ENCODE measurements at places on chromosomes 3 and 15. TPM values are rescaled to one million over a fixed set of nuclear protein-coding genes. Genes with fewer than 3 reads are reported as not detected.

DNA sequence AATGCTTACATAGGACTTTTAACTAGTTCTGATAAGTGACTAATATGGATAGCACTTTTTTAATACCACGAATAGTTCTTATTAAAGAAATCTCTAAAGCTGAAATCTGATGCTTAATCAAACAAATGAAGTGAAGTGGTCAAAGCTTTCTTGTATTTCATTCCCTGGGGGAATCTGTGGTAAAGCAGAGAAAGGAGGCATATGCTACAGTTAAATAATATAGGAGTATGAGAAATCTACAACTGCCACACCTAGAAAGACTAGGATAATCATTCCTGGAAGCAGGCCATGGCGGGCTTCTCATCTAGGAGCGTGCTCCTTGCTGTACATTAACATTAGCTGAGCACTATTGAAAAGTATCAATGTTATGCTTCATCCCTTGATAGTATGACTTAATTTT is 835.7 kb downstream of the OTOL1 start:
- no peak for DNase-seq

DNA sequence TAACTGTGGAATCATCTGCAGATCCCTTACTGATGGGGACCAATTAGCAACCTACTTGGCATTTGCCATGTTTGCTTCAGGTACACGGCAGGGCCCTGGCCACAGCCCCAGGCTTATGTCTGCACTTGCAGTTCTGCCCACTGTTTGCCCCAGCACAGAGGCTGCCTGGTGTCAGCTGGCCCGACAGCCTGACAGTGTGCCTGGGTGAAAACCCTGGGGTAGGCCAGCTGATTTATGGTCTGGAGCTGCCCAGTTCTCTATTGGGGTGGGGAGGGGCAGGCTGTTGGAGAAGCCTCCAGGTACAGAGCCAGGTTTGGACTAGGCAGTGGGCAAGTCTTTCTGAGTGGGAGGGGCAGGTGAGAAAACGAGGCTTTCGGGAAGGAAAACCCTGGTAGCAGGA is 11.2 kb upstream of the TGM5 start:
- no peak for DNase-seq

Gene ACSBG1
- not detected for total RNA-seq

DNA sequence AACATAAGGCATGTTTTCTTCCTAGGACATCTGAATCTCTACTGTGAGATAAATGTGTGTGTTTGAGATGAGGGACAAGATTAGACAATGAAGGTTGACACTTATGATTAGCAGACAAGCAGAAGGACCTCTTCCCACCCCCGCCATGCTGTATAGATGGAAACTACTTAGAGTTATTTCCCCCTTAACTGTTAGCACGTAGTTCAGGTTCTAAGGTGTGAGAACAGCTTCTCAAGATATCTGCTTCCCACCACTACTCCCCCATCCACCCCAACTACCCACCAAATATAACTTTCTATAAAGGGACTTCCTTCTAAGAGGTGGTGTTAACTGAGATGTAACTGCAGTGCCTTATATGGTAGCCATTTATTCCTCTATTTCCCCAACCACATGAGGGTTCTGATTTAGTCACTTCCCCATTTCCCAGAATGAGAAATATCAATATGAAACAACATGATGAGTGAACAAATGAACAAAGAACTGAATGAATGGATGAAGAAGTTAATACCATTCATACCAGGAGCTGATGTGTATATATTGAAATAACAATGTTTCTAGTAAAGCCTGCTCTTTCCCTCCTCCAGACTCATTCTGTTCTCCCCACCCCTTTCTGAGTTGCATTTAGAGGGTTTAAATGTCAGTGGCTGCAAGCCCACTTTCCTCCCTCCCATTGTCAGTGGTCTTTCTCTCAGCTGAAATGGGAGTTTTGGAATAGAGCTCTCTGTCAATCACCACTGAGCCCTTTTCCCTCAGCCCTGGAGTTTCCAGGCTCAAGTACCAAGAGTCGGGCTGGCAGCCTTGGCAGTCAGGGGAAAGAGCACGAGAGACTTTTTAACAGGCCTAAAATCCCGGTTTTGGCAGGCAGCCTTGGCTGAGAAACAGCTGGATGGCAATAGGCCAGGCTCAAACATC is 7.7 kb upstream of the RFTN1 start:
- no peak for DNase-seq

Gene CHRFAM7A
- 0.91 TPM for total RNA-seq

Gene LRRC28
- 19.5 TPM for total RNA-seq

DNA sequence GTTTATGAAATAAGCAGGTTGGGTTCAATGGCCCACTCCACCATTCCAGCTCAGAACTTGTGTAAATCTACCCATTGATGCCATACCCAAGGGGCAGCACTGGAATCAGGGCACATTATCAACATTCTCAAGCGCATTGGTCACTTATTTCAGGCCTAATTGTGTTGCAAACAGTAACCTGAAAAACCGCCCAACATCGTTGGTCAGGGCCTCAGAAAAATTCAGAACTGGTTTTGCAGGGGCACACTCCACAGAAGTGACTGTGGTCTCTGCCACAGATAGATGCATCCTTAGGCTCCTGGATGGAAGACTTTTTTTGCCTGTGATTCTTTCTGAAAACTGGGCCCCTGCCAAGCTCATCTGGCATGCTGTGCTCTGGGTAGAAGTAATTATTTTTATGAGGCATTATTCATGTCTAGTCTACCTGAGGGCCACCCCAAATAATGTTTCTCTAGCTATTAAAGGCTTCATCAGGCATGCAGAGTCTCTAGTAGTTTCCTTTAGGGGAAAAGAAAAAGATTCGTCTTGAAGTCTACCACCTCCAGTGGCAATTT is 21.7 kb upstream of the LRTM1 start:
- no peak for DNase-seq

DNA sequence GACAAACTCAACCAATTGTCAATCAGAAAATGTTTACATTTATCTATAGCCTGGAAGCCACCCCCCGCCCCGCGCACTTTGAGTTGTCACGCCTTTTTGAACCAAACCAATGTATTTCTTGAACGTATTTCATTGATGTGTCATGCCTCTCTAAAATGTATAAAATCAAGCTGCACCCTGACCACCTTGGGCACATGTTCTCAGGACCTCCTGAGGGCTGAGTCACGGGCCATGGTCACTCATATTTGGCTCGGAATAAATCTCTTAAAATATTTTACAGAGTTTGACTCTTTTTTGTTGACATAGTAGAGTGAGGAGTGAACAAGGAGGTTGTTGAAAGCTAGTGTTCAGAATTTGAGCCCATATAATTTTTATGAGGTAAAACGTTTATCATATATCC is 6.5 kb downstream of the MCTP2 start:
- DNase-seq: no peak

GRCh38 chr3:141076797-141077571 is 25.8 kb downstream of the SPSB4 start:
- no peak for DNase-seq

Gene CADPS
- total RNA-seq: not detected

- DNase-seq: no peak
Measured at GRCh38 chr15:65423976-65424679, 1.4 kb upstream of the IGDCC4 start.

DNA sequence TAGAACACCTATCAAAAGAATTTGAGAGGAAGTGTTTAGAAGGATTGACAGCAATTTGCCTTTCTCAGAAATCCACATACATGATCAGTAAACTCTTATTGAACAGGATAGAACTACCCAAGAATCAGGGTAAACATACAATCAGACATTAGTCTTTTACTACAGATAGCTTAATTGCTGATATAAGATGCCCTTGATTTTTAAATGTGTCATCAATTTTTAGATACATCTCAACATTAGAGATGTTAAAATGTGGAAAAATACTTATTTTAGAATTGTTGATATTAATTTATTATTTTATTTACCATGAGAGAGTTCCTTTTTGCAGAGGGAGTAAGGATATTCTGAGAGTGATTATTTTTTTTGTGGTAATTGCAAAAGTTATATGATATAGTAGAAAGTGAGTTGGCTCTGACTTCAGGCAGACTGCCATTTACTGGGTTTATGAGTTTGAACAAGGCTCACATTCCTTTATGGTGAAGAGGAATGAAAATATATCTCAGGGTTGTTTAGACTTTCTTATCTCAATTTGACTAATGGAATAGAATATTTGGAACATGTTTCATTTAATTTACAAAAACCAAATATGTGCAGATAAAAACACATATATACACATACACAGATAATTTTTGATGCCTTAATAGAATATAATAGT is 302.8 kb upstream of the GOLIM4 start:
- DNase-seq: no peak

Data from activated CD4-positive, alpha-beta memory T cell treated with anti-CD3 and anti-CD28 coated beads, Interleukin-2, amount 10 ng/mL, durations not matched to agents 7 days and 5 days (primary cell).